ENCODE measurements at places on chromosomes 3 and 15.
A peak's percentile ranks its signal among the peaks of the same experiment; 100 is the strongest.

DNA sequence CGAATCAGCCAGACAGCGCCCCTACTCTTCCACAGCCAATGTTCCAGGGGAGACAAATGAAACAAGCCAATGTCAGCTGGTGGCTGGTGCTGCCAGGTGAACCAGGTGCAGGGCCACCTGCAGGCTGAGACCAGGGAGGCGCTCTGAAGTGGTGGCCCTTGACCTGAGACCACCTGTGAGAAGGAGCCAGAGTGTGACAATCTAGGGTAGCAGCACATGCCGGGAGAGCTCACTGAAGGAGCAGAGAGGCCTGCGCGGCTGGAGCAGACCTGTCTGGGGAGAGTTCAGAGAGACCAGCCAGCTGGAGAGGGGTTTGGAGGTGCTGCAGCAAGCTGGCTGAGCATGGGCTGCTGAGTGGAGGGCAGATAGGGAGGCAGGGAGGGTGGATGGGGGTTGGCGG lies 693 bp upstream of the STAB1 start:
- no peak for DNase-seq

DNA sequence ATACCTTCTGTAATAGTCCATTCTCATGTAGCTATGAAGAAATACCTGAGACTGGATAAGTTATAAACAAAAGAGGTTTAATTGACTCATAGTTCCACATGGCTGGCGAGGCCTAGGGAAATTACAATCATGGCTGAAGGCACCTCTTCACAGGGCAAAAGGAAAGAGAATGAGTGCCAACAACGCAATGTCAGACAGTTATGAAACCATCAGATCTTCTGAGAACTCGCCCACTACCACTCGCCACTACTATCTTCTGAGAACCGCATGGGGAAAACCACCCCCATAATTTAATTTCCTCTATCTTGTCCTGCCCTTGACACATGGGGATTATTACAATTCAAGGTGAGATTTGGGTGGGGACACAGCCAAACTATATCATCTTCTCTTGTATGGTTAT lies 406.8 kb upstream of the CBLB start:
- DNase-seq = no peak

- DNase-seq = no peak
Observed at GRCh38 chr3:69505770-69506407, 120.0 kb upstream of the FRMD4B start.

- DNase-seq = peak; percentile 20
Observed at GRCh38 chr3:155079746-155080487, at the start of gene MME. TSS of gene MME (plus strand) at chr3:155080319. CDS start at chr3:155084168, 3,849 bp downstream.

DNA sequence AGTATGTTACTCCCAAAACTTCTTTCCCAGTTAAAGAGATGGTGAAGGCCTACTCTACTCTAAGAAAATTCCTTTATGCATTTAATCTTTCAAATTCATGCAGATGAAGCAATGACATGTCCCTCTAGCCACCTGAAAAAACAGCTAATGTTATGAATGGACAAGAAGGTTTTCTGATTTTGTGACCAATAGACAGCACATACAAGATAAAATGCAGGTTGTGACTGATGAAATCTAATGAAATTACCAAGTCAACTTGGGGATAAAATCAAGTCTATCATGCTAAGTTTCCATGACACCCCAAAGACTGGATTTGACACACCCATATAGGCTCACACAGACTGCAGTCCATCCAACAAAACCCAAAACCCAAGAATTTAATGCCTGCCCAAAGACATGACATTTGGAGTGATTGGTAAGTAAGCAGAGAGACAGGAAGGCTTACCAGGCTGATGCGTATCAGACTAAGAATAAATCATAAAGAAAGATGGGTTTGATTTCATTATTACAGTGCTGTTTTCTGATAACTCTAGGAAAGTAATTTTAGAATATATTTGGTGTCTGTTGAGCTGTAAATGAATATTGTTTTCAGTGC lies 26.4 kb downstream of the CD47 start:
- DNase-seq = no peak

DNA sequence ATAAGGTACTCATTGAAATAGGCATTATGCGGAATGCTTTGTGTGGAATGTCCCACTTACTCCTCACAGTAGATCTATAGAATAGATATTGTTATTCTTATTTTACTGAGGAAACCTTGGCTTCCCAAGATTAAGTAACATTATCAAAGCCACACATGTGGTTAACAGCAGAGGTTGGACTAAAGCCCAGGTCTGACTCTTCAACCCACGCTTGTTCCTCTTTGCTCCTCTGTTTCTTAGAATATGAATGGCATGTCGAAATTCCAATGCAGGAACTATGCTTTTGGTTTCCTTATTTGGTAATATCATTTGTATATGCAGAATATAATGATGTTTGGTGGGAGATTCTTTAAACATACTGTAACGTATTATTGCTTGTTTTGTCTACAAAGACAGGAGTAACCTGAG lies 818.8 kb upstream of the LMCD1 start:
- DNase-seq = peak; percentile 96

DNA sequence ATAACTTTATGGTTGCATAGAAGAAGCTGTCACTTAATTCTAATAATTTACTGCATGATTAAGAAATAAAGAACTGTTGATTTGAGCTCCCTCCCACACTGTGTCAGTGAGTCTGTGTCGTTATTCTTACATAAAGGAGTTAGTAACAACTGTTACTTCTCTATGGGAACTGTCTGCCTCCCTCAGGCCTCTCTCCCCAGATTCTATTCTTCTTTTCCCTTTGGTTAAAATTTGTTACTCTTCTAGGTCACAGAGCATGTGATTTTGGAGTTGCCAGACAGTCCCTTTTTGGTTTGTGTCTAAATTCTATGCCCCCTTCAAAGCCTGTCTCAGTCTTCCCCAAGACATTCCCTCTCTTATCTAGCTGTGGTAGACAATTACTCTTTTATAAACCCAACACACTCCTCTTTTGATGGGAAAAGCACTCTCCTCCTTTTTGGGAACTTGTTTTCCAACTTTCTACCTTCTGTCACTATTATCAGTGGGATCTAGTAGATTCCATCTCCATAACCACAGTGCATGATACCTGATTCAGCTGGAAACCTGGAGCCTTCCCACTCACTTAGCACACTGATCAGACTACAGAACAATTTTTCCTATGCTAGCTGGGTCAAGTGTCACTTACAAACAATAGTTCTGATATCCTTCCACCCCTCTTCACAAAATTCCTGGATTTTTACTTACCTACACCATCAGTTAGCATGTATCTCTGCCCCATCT lies 422.1 kb upstream of the TGFBR2 start:
- peak; percentile 82 for DNase-seq

DNA sequence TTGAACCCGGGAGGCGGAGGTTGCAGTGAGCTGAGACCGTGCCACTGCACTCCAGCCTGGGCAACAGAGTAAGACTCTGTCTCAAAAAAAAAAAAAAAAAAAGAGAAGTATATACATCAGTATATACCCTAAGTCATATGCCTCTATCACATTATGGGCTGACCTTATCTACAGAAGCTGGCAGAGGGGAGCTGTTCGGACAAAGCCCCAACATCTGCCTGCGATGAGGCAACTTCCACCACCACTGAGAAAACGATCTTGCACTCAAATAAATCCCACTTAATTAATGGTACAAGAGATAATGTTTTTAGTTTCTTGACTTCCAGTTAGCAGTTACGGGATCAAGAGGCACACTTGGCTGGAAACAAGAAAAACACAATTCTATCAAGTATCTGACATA lies 2.2 kb downstream of the GLT8D1 start:
- no peak for DNase-seq

GRCh38 chr3:140571836-140572235 lies 106.0 kb upstream of the TRIM42 start:
- no peak for DNase-seq

- no peak for DNase-seq
Observed at GRCh38 chr3:181739628-181740027, 27.9 kb downstream of the SOX2 start.

GRCh38 chr3:132435911-132436425 lies 18.7 kb downstream of the DNAJC13 start:
- peak; percentile 37 for DNase-seq

DNA sequence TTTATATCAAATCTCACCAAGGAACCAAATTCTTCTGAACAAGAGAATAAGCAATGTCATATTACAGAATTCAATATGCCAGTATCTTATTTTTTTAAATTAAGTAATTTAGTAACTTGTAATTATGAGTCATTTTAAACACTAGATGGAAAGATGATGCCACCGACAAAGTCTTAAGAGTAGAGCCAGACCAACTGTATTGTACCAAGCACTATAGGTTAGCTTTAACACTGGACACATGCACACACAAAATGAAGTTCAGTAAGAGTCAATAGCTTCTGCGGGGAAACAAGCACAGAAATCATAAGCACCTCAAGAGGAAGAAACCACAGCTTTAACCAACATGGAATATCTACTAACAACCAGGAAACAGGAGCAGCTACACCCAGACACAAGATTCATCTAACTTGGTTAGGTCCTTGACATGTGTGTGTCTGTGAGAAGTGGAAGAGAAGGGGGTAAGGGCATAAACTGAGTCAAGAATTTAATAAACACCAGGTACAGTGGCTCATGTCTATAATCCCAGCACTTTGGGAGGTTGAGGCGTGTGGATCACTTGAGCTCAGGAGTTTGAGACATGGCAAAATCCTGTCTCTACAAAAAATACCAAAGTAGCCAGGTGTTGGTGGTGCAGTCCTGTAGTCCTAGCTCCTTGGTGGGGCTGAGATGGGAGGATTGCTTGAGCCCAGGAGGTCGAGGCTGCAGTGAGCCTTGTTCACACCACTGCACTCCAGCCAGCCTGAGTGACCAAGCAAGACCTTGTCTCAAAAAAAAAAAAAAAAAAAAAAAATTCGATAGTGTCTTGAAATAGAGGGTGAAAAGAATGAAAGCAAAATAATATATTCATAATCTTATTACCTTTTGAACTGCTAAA lies 28.9 kb downstream of the DENND4A start:
- no peak for DNase-seq

DNA sequence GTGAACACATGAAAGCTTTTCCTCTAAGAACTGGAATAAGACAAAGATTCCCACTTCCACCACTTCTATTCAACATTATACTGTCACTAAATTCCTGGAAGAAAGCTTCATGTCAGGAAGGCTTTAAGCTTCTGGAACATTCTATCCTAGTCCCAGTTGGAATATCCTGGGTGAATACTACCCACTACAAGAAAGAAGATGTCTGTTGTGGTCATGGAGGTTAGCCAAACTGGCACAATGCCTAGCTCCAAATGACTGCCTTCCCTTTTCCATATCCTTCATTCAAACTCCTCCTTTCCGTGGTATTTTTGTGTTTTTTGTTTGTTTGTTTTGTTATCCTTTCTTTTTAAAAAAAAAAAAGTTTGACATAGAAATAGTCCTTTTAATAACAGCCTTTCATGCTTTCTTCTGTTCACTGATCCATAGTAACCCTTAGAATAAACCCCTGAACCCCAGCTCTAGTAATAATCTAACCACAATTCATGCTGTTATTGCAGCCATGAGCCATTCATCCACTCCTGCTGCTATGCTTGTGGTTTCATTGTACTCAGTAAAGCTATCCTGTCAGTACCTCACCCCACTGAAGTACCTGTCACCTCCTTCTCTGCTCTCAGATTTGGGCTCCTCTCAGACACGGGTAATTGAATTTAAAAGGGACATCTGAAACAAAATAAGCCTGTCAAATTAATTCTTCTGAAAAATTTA lies 447.5 kb downstream of the IGSF11 start:
- no peak for DNase-seq

GRCh38 chr3:172317984-172318383 lies 130.3 kb downstream of the GHSR start:
- peak; percentile 72 for DNase-seq

DNA sequence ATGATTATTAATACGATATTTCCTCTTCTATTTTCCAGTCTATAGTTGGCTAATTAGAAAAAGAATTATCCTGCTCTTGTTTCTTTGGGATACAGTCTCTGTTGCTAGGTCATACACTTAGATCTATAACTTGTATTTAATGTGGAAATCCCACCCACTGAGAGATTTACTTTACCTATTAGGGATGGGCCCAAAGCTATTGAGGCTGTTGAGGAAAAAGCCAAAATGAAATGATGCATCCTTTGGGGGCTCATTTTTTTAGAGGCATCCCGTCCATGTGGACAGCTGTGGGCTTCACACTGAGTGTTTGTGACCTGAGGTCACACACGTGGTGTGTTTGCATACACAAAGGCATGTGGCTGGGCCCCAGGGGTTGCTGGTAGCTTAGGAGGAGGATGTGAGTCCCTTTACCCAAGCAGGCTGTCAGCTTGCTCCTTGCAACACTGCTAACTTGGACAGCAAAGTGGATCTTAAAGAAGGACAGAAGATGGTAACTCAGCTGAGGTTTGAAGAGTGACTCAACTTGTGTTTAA lies 477.4 kb downstream of the AGBL1 start:
- DNase-seq = no peak

GRCh38 chr3:49026536-49026935 lies 2.7 kb downstream of the IMPDH2 start:
- DNase-seq = no peak

DNA sequence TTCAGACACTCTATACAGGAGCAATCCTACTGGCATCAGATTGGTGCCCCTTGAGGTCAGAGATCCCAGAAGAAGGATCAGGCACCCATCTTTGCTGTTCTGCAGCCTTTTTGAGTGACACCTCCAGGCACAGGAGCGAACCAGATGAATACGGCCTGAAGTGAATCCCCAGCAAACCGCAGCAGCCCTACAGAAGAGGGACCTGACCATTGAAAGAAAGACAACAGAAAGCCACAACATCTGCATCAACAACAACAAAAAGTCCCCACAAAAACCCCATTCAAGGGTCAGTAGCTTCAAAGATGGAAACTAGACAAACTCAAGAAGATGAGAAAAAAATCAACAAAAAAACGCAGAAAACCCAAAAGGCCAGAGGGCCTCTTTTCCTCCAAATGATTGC lies 130.4 kb downstream of the PPM1L start:
- no peak for DNase-seq

DNA sequence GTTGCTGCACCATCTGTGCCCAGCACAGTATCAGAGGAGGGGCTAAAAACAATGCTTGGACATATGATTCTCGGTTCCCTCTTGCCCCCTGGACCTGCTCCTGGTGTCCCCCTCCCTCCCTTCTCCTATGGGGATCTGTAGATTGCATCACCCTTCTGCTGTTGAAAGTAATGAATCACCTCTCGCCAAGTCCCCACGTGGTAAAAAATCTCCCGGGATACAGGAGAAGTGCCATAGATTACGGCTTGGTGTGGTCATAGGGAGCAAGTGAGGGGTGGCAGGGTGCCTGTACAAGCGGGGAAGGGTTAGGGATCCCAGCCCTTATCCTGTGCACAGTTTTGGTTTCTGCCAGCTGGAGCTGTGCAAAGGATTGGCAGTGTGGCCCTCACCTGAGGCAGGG lies 37.7 kb downstream of the AMOTL2 start:
- DNase-seq = no peak

GRCh38 chr3:159187706-159188105 lies 385.9 kb downstream of the MFSD1 start:
- DNase-seq = no peak
